ENCODE measurements at places on chromosomes 2 and 18. TPM values are rescaled to one million over a fixed set of nuclear protein-coding genes. Genes with fewer than 3 reads are reported as not detected.

Gene FABP1
- polyA plus RNA-seq = 17.5 TPM

DNA sequence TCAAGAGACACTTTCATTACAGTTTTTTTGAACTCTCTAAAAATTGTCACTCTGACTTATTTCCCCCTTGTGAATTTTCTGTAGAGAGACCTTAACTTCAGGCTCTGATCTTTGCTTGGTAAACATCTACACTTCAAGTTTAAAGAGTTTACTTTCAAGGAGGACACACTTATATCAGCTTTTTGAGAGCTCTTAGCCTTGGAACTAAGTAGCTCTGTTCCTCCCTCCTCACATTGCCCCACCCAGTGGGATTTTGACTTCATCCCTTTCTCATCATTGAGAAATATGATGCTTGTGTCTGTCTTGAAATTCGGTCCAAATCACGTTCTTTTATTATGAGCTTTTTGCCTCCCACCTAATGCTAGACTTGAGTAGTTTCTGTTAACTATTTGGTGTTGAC lies 433.4 kb upstream of the MEIS1 start:
- no peak for DNase-seq

Gene OTOS
- polyA plus RNA-seq = not detected

GRCh38 chr2:230268606-230269243 lies 43.2 kb downstream of the SP140 start:
- no peak for DNase-seq

Gene TMEM18
- 58.5 TPM for polyA plus RNA-seq

Gene GKN2
- not detected for polyA plus RNA-seq

- no peak for DNase-seq
These were observed 40.5 kb downstream of the LONRF2 start for GRCh38 chr2:100281521-100282438.

GRCh38 chr2:57906152-57906732 lies 140.4 kb upstream of the VRK2 start:
- peak; percentile 18 for DNase-seq

DNA sequence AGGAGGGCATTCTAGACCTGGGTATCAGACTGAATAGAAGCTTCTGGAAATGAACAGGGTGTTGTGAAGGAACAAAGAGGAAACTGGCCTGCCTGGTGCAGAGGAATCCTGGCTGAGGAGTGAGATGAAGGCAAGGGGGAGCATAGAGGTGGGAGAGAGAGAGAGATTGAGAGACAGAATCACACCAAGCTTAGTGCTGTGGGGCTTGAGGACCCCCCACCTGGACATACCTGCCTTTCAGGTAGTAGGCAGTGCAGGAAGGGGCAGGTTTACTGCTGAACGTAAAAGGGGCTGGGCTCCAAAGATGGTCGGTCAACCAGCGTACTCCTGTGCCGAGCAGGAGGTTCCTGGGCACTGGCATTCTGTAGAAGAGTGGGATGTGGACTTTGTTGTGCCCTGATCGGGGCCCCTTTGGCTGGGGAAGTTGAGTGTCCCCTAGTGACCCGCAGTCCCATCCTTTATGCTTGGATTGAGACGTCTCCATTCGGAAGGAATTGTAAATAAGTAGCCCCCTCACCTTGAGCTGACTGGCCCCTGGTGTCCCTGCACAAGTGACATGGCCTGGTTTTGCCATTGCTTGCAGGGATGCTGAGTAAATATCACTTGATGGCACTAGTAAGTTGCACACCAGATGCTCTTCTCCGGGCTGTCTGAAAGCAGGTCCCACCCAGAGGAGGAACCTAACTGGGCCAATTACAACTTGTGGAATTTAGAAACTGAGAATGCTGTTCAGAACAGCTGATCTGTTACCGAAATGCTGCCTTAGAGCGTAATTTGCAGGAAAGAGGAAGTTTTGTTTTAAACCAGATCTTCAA lies 1.4 kb downstream of the UBE2F start:
- peak; percentile 41 for DNase-seq

DNA sequence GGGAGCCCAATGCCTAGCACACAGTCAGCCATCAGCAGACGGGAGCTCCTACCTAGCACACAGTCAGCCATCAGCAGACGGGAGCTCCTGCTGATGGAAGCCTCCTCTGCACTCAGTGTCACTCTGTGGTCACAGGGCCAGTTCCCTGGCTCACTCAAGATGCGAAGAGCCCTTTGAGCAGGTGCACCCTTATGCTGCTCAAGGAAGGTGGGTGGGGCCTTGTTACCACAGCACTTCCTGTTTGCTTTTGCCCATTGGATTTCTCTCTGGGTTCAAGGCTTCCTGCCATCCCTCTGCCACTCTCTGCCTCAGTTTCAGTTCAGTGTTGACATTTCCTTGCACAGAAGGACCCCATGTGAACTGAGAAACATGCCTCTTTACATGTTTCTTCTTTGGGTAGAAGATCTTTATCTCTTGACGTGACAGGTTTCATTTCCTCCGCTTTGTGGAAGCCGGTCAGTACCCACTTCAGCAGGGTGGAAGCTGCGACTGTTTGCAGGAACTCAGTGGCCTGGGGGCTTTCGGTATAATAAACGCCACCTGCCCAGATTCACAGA lies 11.6 kb downstream of the TRIB2 start:
- DNase-seq = no peak

- no peak for DNase-seq
These were observed 73.3 kb upstream of the MCFD2 start for GRCh38 chr2:46988733-46989481.

GRCh38 chr18:8744038-8744437 lies 38.7 kb downstream of the MTCL1 start:
- no peak for DNase-seq

- no peak for DNase-seq
These were observed 16.3 kb upstream of the SLC1A4 start for GRCh38 chr2:64972876-64973275.

Gene FIGN
- polyA plus RNA-seq = 11.7 TPM

GRCh38 chr18:73621091-73621490 lies 526.5 kb downstream of the FBXO15 start:
- DNase-seq = no peak

Gene TMEM247
- polyA plus RNA-seq = not detected

Gene CCBE1
- 26.4 TPM for polyA plus RNA-seq

GRCh38 chr2:152094014-152094413 lies 4.8 kb downstream of the CACNB4 start:
- no peak for DNase-seq

- no peak for DNase-seq
These were observed 68.4 kb downstream of the ACOXL start for GRCh38 chr2:110800611-110801402.

DNA sequence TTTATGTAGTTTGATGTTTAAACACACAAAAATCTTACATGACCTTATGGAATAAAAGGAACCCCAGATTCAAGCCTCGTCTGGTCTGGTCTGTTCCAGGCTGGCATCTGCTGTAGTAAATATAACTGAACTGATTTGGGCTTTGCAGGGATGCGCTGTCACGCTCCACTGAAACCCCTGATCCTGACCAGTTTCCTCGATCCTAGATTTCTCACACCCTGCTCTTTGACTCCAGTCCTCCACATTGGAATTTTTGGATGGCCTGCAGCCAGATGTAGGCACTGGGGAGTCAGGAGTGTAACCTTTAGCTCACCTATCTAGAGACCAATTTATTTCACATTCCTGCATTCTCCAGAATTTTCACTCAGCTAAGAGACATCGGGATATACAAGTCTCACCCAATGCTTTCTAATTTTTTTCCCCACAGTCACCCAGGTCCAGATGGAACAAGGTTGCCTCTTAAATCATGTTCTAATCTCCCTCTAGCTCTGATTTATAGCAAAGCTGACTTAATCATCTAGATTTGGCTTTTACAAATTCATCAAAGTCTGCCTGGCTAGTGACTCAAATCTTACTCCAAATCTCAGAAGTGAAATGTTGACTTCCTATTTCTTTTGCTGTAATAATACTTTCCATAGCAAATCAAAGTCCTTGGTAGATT lies 219.6 kb downstream of the CD226 start:
- DNase-seq = no peak

Gene SPHKAP
- polyA plus RNA-seq = 0.38 TPM

DNA sequence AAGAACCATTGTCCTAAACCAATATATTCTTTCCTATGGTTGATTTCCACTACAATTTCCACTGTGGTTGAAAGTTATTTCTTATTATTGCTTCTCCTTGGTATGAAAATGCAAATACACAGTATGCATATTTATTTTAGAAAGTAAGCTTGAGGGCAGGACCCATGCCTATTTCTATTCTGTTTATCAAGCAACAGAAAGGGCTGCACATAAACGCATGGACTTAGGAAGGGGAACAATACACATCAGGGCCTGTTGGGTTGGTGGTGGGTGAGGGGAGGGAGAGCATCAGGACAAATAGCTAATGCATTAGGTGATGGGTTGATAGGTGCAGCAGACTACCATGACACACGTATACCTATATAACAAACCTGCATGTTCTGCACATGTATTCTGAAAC lies 20.7 kb downstream of the SLC4A3 start:
- DNase-seq = no peak

Gene AQP12A
- 0.60 TPM for polyA plus RNA-seq

Gene C2orf68
- polyA plus RNA-seq = 53.1 TPM

Gene ADCYAP1
- polyA plus RNA-seq = 0.08 TPM

GRCh38 chr2:153235516-153235915 lies 243.0 kb downstream of the RPRM start:
- no peak for DNase-seq

DNA sequence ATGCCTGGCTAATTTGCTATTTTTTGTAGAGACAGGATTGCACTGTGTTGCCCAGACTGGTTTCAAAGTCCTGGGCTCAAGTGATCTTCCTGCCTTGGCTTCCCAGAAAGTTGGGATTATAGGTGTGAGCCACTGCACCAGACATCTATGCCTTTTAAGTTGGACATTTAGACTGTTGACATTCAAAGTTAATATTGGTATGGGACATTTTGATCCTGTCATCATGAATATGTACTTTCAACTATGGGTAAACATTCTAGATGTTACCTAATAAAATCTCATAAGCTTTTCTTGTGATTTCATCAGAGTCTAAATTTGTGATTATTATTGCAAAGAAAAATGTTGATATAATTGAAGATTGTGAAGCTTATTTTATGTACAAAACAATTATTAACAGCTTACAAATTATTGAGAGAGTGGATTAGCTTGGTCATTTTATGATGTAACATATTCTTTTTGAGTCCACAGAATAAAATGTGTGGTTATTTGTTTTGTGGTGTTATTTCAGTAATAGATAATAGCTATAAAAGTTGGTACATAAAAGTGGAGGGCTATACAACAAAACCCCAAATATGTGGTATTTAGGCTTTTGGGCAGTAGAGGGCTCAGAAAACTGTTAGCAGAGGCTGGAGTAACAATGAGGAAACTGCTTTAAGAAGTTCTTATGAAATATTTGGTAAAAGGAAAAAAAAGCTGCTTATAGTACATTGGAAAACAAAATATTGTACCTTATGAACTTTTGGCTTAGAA lies 41.4 kb downstream of the STARD6 start:
- no peak for DNase-seq

DNA sequence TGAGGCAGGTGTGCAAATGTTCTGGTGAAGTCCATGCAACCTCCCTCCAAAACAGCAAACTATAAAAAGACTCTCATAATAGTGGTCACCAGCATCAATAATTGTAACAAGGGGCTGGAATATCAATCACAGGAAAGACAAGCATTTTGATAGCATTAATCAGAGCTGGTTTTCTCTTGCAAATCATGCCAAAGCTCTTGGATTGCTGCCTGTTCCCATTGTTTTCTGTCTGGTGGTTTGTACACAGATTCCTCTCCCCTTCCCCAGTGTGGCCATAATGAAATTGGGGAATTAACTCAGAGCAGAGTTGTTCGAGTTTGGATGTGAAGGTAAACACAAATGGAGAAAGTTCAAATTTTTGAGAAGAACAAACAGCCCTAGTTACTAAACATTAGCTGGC lies 134.2 kb downstream of the CDCA7 start:
- DNase-seq = no peak

DNA sequence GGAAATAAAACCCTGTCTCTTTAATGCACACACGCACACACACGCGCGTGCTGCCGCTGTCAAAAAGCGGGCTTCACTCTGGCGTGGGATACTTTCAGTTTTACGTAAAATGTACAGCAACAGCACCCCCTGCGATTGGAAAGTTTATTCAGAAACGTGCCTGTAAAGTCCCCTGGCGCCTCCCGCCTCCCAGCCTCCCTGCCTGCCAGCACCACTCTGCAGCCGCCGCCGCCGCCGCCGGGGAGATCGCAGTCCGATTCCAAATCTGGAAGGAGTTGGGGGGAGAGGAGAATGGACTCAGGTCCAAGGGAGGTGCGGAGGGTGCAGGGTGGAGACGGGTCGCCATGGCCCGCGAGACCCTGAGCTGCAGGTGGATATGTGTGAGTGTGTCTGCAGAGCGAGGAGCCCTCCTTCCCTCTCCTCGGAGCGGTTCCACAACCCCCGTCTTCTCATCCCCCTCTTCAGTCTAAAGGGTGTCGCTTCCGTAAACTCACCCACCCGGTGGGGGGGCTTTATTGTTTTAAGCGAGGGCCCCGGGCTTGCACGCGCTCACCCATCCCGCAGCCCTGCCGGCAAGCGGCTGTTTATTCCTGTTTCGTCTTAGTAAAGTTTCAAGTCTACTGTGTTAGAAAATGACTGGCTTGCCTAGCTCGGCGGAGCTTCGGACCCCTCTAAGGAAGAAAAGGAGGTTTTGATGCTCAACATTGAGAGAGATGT lies 1.8 kb upstream of the BCL11A start:
- no peak for DNase-seq

- no peak for DNase-seq
These were observed 66.1 kb upstream of the SP3 start for GRCh38 chr2:174031226-174031625.

DNA sequence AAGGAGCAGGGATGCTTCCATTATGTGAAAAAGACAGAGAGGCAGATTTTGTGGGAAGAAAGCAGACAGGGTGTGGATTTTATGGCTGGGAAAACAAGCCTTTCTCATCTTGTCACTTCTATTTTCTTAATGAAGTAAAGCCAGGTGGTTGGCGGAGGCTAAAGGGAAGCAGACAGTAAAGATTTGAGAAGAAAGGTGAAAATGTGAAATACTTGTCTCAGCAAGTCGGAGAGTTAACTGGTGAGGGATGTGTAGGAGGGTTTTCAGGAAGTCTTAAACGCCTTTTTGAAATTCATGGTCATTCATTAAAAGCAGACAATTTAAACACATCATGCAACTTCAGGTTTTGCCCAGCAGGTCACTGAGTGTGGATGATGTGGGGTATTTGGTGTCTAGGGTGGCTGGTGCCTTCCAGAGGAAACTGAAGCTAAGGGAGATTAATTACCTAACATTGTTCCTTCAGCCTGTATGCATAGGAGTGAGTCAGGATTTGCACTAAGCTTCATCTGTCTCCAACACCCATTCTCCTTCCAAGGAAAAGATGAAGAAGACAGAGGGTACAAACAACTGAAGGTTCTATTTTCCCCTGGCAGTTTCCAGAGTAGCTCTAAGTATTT lies 20.7 kb downstream of the SLC14A2 start:
- peak; percentile 24 for DNase-seq

GRCh38 chr2:224930124-224930523 lies 112.1 kb downstream of the DOCK10 start:
- no peak for DNase-seq

Gene CNGA3
- not detected for polyA plus RNA-seq

Measured in left renal pelvis (tissue), 4 donors.